ENCODE measurements at places on chromosomes 3 and 15.

DNA sequence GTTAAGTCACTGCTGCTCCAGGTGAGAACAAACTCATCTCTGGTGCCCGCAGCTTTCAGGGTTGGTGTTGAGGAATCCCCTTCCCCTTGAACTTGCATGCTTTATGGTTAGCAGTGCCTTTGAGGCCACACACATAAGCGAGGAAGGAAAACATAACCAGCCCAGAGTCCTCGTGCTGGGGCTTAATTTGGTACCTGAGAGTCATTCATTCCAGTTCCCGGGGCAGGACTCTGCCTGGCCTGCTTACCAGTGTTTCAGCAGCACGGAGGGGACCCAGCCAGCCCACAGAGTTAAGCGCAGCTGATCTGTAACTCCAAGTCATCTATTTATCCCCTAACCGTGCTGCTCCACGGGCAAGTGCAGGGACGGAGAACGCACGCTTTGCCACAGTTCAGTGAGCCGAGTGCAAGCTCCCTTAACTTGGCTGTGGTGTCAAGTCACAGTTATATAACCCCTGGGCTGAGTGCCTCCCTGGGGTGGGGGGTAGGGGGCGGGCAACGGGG is 302.3 kb upstream of the ICE2 start:
- DNase-seq, result no peak

DNA sequence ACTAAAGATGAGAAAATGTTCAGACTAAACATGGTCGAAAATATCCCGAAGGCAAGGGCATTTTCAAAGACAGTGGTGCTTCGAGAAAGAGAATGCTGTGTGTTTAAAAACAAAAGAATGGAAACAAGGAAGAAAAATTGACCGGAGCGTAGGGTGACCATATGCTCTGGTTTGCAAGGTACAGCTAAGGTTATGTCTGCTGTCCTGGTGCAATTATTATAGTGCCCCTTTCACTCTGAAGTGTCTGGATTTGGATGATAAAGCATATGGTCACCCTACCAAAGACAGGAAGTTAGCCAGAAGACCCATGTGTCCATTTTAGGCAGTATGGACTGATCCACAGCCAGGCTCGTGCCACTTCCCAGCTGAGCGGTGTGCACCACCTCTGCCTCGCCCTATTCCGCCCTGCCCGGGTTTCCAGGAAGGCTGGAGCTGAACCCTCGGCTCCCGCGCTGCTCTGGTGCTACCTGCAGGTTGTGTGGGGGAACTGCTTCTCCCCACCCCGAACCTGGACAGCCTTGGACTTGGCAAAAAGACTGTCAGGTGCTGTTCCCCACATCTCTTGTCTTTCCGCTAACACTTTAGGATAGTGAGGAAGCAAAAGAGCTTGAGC is 25.2 kb downstream of the GOLGA6D start:
- no peak for DNase-seq

GRCh38 chr3:165523801-165524200 is 313.4 kb downstream of the BCHE start:
- DNase-seq, result no peak

GRCh38 chr3:64496786-64497490 is 190.9 kb downstream of the ADAMTS9 start:
- no peak for DNase-seq

GRCh38 chr3:155748611-155749365 is 3.9 kb upstream of the PLCH1 start:
- no peak for DNase-seq

- no peak for DNase-seq
These were observed 110.4 kb downstream of the EDEM1 start for GRCh38 chr3:5297895-5298294.

All from activated CD8-positive, alpha-beta memory T cell treated with anti-CD3 and anti-CD28 coated beads for 1 hour (primary cell).